ENCODE measurements at places on chromosomes 2 and 18.

GRCh38 chr2:10241641-10242430 is 60.9 kb upstream of the HPCAL1 start:
- no peak for DNase-seq

- no peak for DNase-seq
These were observed 77.2 kb upstream of the CD226 start for GRCh38 chr18:70024829-70025228.

- no peak for DNase-seq
These were observed 209.8 kb downstream of the KCNJ3 start for GRCh38 chr2:154908327-154908726.

DNA sequence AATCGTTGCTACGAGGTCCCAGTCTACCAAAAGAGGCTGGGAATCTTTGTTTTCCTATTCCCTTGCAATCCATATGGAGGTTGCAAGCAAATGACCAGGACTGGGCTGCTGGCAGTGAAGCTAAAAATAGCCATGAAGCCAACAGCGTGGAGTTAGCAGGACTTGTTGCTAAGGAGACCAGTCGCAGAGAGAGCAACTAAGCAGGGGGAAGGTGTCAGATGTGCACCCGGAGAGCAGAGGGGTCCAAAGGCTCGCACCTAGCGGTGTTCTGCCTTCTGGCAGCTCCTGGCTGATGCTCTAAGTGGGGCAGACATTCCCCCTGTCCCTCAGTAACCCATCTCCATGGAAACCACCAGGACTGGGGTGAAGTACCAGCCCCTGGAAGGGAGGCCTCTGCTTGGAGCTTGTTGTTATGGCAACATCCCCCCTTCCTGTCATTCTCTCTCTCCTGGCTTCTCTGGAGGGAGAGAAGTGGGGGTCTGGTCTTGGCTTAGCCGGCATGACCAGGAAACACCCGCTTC is 84.6 kb downstream of the DNMT3A start:
- no peak for DNase-seq

DNA sequence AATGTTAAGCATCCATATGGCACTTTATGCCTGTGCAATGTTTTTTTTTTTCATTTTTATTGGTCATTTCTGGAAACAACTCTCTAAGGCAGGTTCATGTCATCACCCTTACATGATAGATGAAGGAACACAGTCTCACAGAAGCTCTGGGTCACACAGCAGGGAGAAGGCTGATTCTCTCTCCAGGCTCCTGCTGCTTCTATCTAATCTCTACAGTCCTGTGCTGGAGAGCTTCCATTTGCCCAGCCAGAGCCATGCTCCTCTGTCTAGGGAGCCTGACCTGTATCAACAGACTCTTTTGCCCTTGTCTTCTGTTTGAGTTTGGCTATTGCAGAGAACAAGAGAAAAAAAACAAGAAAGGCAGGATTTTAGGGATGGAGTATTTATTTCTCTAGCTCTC is 584.8 kb downstream of the MBD2 start:
- DNase-seq, result no peak

All from CD8-positive, alpha-beta T cell (primary cell).